ENCODE measurements at places on chromosomes 2 and 18.

DNA sequence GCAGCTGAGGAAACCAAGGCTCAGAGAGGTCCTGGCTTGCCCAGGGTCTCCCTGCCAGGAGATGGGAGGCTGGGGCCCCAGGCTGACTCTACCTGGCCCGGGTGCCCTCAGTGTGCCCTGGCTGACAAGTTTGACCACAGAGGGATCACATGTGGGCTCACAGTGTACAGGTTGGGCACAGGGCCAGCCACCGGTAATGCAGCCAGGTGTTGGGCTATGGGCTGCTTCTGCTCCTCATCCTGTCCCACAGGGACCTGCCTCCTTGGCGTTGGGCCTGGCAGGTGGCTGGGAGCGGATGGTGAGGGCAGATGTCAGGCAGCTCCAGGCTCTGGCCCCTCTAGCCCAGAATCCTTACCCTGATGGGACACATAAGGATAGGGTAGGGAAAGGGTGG is 250.5 kb downstream of the LOXHD1 start:
- DNase-seq, result no peak

GRCh38 chr2:67242456-67242855 is 154.7 kb upstream of the ETAA1 start:
- no peak for DNase-seq

- DNase-seq, result no peak
These were observed 209.5 kb downstream of the VAPA start for GRCh38 chr18:10122988-10123950.

GRCh38 chr2:41420872-41421271 is 626.9 kb upstream of the PKDCC start:
- DNase-seq, result no peak

DNA sequence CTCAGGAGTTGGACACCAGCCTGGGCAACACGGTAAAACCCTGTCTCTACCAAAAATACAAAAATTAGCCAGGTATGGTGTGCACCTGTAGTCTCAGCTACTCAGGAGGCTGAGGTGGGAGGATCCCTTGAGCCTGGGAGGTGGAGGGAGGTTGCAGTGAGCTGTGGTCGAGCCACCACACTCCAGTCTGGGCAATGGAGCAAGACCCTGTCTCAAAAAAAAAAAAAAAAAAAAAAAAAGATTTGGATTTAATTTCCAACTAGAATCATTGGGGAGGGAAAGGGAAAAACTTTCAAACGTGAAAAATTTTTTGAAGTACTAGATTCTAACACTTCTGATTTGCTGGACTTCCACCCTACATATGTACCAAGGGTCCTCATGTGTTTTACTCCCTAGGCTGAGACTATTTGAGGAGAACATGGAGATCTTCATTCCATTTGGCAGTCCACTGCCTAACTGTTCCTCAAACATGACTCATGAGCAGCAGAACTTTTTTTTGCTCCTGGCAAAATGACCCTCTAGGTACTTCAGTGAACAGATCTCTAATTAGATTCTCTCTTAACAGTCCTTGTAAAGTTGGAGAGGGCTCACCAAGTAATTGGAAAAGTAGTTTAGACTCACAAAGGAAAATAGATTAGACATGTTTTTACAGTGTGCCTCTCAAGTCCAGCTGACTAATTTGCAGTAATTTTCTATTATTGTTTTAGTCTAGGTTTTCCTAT is 267.6 kb downstream of the METTL4 start:
- no peak for DNase-seq

GRCh38 chr2:16239296-16239850 is 299.0 kb downstream of the MYCN start:
- no peak for DNase-seq

GRCh38 chr2:48444404-48444803 is 85.5 kb upstream of the STON1 start:
- DNase-seq, result no peak

DNA sequence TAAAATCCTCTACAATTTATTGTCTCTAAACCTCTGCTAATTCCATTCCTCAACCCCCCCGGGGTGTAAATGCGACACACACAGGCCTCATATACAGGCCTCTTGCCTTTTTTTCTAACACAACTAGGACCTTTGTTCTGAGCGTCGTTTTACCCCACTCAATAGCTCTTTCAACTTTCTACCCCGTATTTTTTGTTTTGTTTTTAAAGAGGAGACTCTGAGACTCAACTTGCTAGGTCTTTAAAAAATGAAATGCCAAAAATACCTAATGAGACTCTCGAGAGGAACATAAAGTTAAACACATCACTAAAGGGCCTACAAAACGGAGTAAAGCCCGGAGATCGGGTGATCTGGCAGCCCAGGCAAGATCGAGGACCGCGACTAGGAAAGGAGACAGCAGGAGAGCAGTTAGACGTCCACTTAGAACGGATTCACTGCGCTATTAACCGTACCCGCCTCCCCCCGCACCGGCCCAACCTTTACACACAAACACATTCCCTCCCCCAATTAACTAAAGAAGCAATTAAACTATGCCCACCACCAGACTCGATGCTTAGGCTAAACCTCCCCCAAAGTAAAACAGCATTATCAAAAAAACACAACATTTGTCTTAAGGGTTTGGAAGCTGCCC is 1.7 kb downstream of the TRIP12 start:
- DNase-seq, result no peak

DNA sequence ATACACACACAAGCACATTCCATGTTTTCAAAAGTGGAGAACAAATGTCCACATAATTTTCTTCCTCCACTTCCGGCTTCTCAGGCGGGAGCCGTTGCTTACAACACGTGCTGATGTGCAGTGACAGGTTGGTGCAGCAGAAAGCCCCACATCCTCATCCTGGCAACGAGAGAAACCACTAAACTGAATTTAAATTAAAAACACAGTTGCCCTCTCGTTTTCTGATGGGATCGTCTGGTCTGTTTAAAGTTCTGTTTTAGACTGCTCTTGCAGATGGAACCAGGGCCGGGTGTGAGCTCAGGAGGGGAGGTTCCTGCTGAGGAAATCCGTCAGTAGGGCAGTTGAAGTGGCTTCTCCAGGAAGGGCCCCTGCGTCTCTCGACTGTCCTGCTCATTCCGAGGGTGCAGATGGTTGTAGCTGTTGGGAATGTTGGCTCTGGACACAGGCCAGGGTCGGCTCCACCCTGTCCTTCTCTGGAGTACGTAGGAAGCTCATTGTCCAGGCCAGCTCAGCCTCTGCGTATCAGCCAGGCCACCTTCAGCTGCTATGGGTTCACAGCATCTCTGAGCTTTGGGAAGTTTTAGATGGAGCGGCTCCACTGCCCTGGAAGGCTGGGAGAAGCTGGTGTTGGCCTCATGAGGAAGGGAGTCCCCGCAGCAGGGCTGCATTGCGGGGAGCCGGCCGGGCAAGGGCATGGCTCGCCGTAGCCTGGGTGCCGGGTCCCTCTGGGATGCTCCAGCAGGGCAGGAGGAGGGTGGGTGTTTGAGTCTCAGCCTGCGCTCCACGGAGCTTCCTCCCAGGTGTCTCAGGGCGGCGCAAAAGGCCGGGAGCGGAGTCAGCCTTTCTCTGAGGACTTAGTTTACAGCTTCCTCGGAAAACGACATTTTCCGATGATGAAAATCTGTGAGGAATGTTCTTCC is 58.3 kb downstream of the NFATC1 start:
- no peak for DNase-seq

DNA sequence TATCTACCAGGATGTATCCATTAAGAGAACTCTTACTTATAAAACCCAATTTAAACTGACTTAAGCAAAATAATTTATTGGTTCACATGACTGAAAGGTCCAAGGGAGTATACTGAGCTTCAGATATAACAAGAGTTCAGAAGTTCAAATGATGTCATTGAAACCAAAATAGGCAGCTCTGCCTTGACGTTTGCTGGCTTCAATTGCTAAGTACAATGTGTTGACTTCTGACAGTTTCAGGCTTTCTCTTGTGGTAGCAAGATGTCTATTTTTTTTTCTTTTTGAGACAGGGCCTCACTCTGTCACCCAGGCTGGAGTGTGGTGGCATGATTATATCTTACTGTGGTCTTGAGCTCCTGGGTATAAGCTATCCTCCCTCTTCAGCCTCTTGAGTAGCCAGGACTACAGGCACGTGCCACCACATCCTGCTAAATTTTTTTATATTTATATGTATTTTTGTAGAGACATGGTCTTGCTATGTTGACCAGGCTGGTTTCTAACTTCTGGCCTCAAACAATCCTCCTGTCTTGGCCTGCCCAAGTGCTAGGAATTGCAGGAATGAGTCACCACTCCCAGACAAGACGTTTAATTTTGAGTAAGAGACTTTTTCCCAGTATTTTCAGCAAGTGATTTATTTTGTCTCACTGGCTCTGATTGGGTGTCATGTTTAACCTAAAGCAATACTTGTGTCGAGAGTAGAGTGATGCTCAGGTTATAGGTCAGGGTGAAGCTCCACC is 184.8 kb downstream of the NR4A2 start:
- no peak for DNase-seq

DNA sequence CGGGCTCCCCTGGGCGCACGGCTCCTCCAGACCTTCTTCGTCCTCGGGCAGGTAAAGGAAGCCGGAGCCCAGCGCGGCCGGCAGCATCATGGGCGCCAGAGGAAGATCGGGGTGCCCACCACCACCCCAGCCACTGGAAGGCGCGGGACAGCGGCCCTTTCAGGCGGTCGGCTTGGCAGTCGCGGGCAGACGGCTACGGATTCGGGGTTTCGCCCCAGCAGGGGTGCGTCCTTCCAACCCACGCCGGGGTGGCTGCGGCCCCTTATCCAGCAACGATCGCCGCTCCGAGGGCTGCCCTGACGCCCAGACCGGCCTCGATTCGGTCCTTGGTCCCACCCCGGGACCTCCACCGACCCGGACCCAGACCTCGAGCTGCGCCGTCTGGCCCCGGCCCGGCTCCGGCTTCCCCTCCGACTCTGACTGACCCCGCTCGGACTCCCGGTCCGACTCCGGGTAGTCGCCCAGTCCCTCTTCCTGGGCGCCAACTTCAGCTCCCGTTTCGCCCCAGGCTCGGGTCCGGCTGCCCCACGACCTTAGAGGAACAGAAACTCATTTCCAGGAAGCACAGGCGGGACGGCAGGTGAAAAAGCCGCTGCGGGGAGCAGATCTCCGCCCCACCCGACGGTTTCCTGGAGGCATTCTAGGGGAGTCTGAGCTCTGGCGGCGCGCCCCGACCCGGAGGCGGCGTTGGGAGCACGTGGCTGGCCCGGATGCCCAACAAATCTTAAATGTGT is 30.2 kb upstream of the SSB start:
- peak; percentile 34 for DNase-seq

DNA sequence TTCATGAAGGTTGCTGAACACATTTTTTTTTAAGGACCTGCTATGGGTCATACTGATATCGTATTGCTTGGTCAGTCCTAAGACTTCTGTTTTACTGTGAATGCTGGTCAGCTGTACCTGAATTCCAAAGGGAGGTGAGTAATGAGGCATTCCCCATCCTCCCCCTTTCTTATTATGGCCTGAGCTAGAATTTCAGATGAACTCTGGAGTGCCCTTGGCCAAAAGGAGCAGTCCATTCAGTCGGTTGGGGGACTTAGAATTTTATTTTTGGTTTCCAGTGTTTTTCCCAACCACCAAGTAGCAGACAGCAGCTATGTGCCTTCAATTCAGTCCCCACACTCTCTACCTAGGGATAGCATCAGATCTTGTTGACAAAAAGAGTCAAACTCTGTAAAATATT is 26.9 kb upstream of the PDCL3 start:
- no peak for DNase-seq

DNA sequence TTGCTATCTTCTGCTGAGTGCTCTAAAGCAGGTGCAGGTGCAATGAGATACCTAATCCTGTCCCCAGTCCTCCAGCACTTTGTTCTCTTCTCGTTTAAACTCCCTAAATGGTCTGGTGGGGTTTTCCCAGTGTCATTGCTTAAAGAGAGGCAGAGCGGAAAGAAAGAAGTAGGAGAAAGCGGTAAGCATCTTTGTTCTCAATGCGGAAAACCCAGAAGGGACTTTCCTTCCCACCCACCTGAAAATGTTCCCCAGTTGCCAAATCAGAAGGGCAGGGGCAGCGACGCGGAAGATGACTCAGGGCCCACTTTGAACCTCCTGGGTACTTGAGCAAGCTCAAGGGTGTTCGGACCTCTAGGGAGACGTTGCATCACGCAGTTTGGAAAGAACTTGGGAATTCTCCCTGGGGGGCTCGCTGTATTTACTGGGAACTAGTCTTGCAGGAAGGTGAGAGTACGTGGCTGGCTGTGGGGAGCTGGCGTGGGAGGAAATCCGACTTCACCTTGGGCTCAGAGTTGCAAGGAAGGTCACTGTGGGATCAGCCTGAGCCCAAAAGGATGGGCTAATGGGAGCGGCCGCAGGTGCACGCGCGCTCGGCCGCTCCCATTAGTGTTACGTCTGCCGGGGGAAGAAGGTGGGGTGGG is 589 bp upstream of the SGPP2 start:
- peak; percentile 22 for DNase-seq

DNA sequence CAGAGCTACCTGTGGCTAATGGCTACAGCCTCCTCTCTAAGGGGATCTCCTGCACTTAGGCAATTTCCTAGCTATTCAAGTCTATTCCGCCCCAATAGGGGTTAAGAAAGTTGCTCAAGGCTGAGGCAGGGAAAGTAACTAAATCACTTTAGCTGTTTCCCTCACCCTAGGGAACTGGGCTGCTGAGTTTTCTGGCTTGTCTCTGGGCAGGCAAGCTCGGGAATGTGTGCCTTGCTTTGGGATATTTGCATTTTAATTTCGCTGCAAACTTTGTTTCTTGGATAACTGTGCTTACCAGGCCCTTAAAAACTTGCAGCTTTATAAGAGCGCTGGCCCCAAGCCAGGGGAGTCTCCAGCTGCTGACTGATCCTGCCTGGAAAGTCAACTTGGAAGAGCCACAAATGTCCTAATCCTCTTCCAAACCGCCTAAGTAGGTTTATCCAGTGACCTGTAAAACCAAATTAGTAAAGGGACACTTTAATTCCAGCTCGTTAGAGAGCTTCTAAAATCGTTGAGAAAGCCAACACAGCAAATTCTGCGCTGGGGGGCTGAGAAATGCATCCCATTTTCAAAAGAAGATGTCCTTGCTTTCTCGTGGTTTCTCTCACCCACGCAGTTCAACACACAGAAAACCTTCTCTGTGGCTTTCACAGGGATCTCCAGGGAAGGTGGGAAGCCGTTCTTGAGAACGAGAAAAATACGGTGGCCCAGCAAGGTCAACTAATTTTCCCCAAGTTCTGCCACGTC is 59.5 kb upstream of the SP3 start:
- no peak for DNase-seq

DNA sequence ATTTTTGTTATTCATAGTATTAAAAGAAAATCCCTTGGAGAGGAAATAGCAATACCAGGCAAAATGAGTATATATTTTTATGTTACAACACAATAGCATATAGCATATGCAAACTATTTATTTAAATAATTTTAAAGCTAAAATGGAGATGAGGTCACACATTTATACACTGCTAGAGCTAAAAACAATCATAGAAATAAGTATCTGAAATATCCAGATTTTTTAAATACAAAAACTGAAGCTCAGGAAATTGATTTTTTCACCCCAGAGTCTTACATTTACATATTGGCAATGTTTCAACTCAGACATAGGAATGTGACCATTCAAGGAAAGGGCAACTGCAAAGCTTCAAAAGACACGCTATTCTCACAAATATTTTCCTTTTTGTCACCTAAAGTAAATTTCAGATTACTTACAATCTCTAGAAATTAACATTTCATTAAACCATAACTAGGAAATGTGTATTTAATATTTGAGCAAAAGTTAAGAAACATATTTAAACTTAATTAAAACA is 8.9 kb downstream of the TFPI start:
- no peak for DNase-seq

- DNase-seq, result no peak
These were observed 158.1 kb upstream of the SPATS2L start for GRCh38 chr2:200148366-200148765.

- DNase-seq, result no peak
These were observed 285.4 kb downstream of the LPIN1 start for GRCh38 chr2:12031866-12032265.

GRCh38 chr2:191302459-191303139 is 57.4 kb downstream of the MYO1B start:
- no peak for DNase-seq

GRCh38 chr2:191620144-191620543 is 57.8 kb upstream of the NABP1 start:
- DNase-seq, result no peak
